ENCODE measurements at places on chromosomes 3 and 15.

DNA sequence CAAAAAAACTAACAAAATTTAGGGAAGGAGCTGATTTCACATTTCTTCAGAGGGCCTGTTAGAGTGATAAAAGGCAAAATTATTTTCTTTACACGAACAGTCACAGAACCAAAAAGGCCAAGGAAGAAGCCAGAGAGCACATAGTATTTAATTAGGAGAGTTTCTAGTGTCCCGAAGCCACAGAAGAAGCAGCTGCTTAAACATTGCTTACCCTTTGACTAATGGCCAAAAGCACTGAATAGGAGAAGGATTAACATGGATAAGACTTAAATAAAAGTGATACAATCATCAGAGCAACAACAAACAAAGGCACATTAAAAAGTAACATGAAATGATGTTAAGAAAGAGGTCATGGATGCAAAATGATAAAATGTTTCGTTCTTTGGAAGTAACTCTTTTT, 98.6 kb downstream of the CHL1 start:
- DNase-seq: no peak

- DNase-seq: no peak
These were observed 47.7 kb upstream of the DUT start for GRCh38 chr15:48283396-48284145.

DNA sequence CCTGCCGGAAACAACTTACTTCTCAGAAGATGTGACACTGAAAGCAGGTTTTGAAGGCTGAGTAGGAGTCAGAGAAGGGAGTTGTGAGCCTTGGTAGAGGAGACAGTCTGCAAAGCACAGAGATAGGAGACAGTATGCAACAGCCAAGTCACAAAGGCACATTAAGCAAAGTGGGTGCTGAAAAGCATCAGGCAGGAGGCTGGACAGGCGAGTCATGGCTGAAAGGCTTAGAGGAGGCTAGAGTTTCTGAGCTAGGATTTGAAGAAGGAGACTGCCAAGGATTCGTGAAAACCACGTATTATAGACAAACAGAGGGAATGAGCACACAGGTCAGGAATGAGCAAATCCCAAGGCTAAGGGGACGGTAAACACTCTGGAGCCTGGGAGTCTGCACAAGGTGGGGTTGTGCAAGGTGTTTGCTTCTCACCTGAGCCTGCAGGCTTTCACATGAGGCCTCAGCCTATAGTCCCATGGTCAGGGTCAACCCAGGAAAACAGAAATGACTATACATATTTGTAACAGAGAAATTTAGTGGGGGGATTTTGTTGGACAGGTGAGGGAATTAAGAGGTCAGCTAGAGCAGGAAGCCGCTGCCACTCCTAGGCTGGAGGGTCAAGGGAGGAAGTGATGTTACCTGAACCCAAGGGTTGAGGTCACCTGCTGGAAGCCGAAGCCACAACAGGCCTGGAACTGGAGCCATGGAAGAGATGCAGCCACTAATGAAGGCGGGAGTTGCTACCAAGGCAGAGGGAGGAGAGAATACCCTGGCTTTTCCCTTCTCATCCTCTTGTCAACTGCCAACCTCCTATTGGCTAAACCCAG, 23.1 kb upstream of the TRIM71 start:
- peak; percentile 56 for DNase-seq

DNA sequence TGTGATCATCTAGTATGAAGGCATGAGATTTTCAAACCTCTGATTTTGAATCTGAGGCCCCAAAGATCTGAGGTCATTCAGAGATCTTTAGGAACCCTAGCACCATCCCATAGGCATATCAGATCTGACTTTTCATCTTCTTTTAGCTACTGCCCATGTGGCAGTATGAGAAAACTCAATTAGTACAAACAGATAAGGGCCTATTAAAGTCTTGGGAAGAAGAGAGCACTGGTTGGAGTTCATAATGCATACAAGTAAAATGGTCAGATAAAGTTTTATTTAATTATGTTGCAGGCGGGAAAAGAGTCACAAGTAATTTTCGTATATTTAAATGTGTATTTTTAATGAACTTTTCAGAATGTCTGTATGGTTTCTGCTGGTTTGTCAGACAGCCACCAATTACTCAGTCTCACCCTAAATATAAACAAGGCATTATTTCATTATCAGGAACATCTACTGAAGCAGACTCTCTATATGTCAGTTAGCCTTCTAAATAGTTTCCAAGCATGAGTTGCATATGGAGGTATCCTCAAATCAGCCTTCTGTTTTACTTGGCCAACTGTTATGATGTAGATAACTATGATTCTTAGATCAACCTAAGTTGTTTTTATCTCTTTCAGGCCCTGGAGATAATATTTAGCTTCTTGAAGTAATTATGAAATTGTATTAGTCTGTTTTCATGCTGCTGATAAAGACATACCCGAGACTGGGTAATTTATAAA, 340.3 kb upstream of the TBC1D5 start:
- DNase-seq: no peak

GRCh38 chr15:44034933-44035624, 160.0 kb downstream of the FRMD5 start:
- DNase-seq: no peak

GRCh38 chr15:48126667-48127355, 6.0 kb downstream of the SLC24A5 start:
- no peak for DNase-seq

GRCh38 chr3:192802957-192803899, 75.9 kb upstream of the FGF12 start:
- peak; percentile 66 for DNase-seq

DNA sequence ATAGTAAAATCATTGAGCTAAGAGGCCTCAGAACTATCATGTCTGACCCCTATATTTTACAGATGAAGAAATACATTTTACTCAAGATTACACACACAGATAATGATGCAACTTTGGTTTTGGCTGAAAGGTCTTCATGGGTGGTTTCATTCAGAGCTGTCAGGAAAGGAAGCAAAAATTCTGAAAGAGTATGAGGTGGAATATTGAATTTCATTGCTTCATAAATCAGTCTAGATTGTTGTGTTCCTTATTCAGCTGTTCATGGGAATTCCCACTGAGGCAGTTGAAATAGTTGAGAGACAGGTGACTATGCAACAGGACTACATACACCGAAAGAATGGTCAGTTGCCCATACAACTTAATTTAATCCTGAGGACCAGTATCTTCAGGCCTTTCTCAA, 39.4 kb downstream of the CD200 start:
- DNase-seq: no peak

DNA sequence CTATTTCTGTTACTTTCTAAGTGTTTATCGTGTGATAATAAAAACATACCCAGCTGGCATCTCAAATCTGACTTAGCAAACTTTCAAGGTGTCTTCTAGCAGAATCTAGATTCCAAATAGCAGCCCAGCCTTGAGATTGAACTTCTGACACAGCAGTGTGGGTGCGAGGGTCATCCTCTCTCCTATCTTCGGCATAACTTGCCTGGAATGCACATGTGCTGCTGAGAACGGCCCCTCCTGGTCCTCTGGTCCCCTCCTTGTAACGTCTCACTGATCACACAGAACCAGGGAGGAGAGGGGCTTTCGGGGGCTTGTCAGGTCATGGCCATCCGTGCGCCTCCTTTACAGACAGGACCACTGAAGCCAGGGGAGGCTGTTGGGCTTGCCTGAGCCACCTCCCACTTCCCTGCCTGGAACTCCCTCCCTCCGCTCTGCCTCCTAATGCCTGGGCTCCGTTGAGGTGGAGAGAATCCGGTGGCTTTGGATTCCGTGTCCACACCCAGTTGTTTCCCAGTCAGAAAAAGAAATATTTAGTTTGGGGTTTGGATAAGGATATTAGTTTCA, 344.4 kb upstream of the C2CD4B start:
- peak; percentile 38 for DNase-seq

- peak; percentile 63 for DNase-seq
These were observed 2.1 kb downstream of the ALCAM start for GRCh38 chr3:105368566-105369499.

GRCh38 chr15:34725556-34725955, 29.2 kb downstream of the GJD2 start:
- DNase-seq: no peak

GRCh38 chr3:178454726-178455125, 81.5 kb upstream of the KCNMB2 start:
- no peak for DNase-seq

DNA sequence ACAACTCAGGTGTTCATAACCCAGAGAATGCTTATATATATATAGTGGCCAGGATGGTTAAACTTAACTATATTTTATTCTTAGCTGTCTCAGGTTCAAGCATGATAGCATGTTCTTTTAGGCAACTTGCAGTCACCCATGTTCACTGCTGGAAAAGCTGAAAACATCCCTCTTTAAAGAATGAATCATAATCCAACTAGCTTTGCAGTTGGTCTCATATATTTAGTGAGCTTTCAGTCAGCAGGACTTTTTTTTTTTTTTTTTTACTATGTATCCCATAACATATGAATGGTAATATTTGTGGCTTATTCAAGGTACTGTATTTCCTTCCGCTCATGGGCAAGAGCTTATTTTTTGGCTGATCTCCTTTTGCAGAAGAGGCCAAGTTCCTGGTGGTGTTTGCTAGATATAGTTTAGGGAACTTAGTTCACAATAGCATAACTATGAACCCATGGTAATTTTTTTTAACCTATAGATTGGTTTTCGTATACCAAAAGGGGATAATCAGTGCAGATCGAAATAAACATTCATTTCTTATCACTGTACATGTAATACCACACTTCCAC, 77.6 kb downstream of the CMSS1 start:
- no peak for DNase-seq

DNA sequence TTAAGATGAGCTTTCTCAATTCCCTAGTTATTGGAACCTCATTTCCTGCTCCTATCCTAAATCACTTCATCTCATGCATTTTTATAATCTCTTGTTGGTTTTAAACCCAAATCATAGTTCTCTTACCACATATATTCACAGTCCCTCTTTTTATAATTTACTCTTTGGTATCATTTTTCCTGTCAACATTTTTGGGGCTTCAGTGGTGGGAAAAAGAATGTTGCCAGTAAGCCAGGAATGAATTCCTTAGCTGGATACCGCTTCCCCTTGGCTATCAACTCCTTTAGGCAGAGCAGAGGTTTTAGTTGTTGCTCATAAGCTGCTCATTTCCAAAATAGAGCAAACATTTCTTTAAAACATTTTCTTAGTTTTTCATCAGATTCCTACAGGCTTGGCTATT, 112.3 kb downstream of the GALK2 start:
- DNase-seq: no peak

DNA sequence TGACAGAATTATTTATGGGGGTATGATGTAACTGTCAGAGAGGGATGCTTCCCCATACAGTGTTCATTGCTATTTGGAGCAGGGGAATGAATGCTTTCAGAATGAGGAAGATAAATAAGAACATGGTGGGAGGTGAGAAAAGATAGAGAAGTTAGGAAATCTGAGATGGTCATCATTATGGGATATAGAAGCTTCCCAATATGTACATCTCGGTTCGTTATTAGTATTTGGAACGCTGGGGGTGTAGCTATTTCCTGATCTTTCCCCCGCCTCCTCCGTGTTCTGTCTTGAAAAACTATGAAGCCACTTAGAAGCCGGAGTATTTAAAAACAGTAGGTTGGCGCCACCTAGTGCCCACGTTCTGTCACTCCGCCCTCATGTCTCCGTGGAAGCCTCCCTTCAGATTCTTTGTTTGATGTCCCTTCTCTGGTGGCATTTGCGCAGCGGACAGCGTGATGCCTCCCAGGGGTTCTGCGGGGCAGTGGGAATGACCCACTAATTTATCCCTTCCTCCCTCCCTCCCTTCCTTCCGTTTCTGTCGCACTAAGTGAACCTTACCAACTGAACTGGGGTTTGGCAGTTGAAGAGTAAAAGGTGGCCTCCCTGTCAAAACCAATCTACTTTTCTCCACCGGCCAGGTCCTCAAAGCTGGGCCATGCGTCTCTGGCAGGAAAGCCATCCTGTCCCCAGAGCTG, 184.5 kb downstream of the FEZF2 start:
- DNase-seq: peak; percentile 81

DNA sequence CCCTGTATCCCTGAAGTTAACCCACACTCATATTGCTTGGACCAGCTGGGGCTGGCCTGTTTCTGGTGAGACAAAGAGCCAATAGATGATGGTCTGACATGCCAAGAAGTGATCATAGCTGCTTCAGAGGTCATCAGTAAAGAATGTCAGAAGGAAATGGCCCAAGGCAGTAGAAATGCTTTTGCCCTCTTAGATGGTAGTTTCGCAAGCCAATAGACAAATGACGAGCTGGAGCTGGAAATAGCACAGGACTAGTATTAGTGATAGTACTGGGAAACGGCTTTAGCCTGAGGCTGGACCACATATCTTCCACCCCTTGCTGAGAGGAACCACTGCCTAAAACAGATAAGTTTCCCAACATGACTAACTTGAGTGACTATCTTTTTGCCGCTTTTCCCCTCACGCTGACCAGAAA, 176.1 kb upstream of the THBS1 start:
- DNase-seq: peak; percentile 78

DNA sequence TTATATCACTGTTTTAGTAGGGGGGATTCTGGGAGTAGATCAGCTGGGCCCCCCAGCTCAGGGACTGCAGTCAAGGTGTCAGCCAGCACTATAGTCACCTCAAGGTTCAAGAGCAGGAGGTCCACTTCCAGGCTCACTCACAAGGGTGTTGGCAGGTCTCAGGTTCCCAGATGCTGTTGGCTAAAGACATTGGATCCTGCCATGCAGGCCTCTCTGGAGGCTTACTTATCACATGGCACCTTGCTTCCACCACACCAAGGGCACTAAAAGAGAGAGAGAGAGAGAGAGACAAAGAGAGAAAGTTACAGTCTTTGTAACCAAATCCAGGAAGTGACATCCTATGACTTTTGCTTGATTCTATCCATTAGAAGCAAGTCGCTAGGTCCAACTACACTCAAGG, 7.5 kb upstream of the PPP1R14D start:
- no peak for DNase-seq

DNA sequence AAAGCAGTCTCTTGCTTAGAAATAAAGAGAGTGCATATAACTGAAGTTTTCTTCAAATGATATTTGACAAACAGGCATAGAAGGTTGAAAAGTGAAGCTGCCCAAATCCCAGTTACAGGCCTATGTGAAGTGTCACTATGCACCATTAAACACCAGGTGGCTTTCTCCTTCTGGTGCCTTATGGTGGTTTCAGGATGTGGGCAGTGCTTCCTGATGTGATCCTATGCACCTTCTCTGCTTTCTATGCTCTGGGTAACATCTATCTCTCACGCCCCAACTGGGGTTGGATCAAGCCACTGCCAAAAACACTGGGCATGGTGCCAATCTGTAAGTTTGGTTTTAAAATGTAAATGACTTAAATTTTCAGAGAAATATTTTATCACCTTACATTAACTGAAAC, 744.7 kb downstream of the TUSC7 start:
- DNase-seq: peak; percentile 39

Data from mesendoderm (in vitro differentiated cells).